ENCODE measurements at places on chromosomes 16 and 17. TPM values are rescaled to one million over a fixed set of nuclear protein-coding genes. Genes with fewer than 3 reads are reported as not detected.

DNA sequence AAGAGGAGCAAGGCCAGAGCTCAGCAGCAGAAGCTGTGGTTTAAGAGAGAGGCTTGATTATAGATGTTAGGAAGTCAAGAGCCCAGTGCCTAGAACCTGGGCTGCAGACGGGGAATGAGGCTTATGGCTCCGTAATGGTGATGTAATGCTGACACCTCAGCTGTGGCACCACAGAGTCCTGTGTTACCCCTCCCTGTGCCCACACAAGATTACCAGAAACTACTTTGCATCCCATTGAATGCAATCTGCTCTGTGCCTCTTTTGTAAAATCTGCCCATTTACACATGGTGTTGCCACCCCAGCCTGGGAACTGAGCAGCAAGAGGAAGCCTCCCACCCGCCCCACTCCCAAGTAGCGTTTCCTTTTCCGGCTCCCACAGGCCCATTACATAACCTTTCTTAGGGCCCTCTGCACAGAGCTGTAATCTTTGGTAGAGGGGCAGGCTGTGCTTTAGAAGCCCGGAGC lies 57.0 kb downstream of the PITPNC1 start:
- H3K36me3 ChIP-seq, result no peaks in the 10 kb centered on the region
- DNase-seq, result no peak
- H3K27ac ChIP-seq, result no peak overlapping the region

GRCh38 chr17:42233994-42234393 lies 39.7 kb upstream of the GHDC start:
- DNase-seq, result no peak
- no peaks in the 10 kb centered on the region for H3K27me3 ChIP-seq
- no peak overlapping the region for H3K27ac ChIP-seq
- H3K36me3 ChIP-seq, result no peaks in the 10 kb centered on the region
- H3K4me1 ChIP-seq, result no peaks in the 10 kb centered on the region

DNA sequence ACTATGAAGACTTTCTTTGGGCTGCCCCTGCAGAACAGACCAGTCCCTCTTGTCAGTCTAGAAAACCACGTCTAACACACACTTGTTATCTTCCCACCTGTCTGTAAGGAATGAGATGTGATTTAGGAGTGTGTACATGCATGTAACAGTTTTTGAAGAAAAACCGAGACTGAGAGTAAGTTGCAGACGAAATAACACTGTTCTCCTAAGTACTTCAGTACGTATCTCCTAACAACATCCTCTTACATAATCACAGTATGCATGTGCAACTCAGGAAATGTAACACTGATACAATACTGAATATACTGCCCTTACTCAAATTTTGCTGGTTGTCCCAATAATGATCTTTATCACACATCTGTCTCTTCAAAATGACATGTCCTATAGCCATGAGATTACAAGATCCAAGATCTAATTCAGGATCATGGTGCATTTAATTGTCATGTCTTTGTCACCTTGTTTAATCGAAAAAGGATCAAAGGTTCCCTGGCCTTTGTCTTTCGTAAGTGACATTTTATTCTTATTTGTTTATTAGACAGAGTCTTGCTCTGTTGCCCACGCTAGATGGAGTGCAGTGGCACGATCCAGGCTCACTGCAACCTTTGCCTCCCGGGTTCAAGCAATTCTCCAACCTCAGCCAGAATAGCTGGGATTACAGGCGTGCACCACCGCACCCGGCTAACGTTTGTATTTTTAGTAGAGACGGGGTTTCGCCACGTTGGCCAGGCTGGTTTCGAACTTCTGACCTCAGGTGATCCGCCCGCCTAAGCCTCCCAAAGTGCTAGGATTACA lies 25.6 kb downstream of the CREBBP start:
- no peak overlapping the region for H3K4me3 ChIP-seq
- peaks cover 24% of the 10 kb centered on the region for H3K4me1 ChIP-seq
- no peak for DNase-seq
- H3K36me3 ChIP-seq, result no peaks in the 10 kb centered on the region
- no peak overlapping the region for H3K27ac ChIP-seq
- no peaks in the 10 kb centered on the region for H3K27me3 ChIP-seq

- H3K4me1 ChIP-seq, result no peaks in the 10 kb centered on the region
- no peak for DNase-seq
- no peak overlapping the region for H3K4me3 ChIP-seq
- no peak overlapping the region for H3K27ac ChIP-seq
Measured at GRCh38 chr17:31415004-31415454, 23.6 kb downstream of the RAB11FIP4 start.

DNA sequence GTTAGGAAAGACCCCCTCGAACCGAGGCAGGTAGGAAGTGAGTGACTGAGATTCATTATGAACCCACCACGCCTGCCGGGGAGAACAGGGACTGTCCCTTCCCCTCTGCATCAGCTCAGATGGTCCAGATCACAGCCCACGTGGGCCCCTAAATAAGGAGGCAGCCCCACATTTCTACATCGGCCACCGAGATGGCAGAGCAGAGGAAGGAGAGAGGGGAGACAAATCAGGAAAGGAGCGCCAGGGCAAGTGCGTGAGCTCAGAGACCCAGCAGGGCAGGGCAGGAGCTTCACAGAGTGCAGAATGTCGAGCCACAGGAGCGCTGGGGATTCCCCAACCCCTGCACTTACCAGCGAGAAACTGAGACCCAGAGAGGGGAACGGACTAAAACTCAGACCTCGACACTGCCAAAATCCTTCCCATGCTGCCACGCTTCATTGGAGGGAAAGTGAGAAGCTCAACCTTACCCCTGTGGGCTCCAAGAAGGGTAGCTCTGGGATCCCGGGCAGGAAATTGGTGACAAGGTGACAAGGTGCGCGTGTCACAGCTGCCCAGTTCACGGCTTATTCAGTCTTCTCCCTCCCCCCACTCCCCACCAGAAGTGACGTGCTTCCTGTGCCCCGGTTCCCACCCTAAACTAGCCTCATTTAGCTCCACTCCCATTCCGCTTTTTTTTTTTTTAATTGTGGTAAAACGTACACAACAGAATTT lies at the start of gene ICAM2:
Gene ICAM2, minus strand, starts transcription at position 578 of the 711 bp plus-strand sequence. CDS start 13,942 bp downstream, outside the sequence.
- H3K27me3 ChIP-seq, result no peaks in the 10 kb centered on the region
- peak within 1 kb of the TSS; percentile 30 for H3K4me3 ChIP-seq
- peak; percentile 67 for DNase-seq
- H3K27ac ChIP-seq, result peak within 1 kb of the TSS; percentile 73
- no peaks in the 10 kb centered on the region for H3K4me1 ChIP-seq

GRCh38 chr17:75910699-75911098 lies 6.0 kb upstream of the MRPL38 start:
- peak overlapping the region; percentile 81 for H3K27ac ChIP-seq
- H3K36me3 ChIP-seq, result no peaks in the 10 kb centered on the region
- peaks cover 4% of the 10 kb centered on the region for H3K4me1 ChIP-seq
- DNase-seq, result no peak

DNA sequence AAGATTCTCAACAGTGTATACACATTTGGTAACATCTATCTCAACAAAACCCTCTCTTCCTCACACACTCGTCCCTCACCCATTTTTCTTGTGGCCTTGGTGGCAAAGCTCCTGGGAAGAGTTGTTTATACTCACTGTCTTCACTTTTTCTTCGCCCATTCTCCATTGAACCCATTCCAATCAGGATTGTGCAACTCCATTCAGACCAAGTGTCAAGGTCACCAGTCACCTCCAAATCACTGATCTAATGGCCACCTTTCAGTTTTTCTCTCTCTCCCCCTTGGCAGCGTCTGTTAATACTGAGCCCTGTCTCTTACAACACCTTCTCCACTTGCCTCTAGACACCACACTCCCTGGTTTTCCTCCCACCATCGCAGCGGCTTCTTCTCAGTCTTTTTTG lies 8.6 kb upstream of the SLC13A5 start:
- H3K4me3 ChIP-seq, result no peak overlapping the region
- DNase-seq, result no peak
- H3K27ac ChIP-seq, result no peak overlapping the region
- H3K4me1 ChIP-seq, result no peaks in the 10 kb centered on the region

GRCh38 chr17:58756246-58757161 lies 850 bp downstream of the PPM1E start:
- peak overlapping the region; percentile 50 for H3K4me3 ChIP-seq
- no peaks in the 10 kb centered on the region for H3K4me1 ChIP-seq
- no peak for DNase-seq
- H3K27me3 ChIP-seq, result no peaks in the 10 kb centered on the region
- no peak overlapping the region for H3K27ac ChIP-seq

DNA sequence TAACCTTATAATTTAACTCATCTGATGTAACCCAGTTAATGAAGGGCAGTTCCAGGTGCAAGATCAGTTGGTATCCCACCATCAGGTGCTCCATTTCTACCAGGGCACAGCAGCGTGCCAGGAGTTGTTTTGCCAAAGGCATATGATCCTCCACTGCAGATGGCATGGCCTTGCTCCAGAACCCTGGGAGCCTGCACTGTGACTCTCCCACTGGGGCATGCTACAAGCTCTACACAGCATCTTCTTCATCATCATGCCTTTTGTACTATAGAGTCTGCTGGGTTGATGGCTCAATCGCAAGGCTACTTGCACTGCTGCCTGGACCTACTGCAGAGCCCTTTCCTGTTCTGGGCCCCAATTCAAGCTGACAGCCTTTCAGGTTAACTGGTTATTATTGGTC lies 11.3 kb upstream of the MAPT start:
- H3K36me3 ChIP-seq, result no peaks in the 10 kb centered on the region
- no peak overlapping the region for H3K27ac ChIP-seq
- H3K4me1 ChIP-seq, result no peaks in the 10 kb centered on the region
- no peak for DNase-seq

GRCh38 chr16:14491861-14492529 lies 138.1 kb downstream of the PARN start:
- H3K36me3 ChIP-seq, result no peaks in the 10 kb centered on the region
- no peak for DNase-seq
- H3K27me3 ChIP-seq, result no peaks in the 10 kb centered on the region
- no peak overlapping the region for H3K4me3 ChIP-seq
- no peak overlapping the region for H3K27ac ChIP-seq

DNA sequence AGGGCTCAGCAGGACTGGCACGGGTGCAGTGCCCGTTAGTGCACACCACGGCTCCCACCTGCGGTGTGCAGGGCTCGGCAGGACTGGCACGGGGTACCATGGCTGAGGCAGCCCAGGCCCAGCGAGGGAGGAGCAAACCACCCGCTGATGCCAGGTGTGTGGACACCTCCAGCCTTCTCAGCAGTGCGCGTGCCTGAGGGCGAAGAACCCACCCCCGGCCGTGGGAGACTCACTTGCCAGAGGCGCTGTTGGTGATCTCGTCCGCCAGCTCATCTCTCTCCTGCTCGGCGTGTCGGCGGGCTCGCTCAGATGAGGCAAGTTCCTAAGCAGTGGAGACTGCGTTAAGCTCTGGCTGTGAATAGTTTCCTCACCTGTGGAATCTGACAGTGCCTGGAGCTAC lies 45.4 kb downstream of the NDEL1 start:
- no peak overlapping the region for H3K4me3 ChIP-seq
- peaks cover 9% of the 10 kb centered on the region for H3K4me1 ChIP-seq
- DNase-seq, result no peak
- no peaks in the 10 kb centered on the region for H3K27me3 ChIP-seq
- no peak overlapping the region for H3K27ac ChIP-seq

GRCh38 chr17:39965017-39965699 lies 2.4 kb downstream of the GSDMA start:
- no peak overlapping the region for H3K4me3 ChIP-seq
- H3K27me3 ChIP-seq, result no peaks in the 10 kb centered on the region
- H3K27ac ChIP-seq, result no peak overlapping the region
- DNase-seq, result no peak
- H3K36me3 ChIP-seq, result no peaks in the 10 kb centered on the region

DNA sequence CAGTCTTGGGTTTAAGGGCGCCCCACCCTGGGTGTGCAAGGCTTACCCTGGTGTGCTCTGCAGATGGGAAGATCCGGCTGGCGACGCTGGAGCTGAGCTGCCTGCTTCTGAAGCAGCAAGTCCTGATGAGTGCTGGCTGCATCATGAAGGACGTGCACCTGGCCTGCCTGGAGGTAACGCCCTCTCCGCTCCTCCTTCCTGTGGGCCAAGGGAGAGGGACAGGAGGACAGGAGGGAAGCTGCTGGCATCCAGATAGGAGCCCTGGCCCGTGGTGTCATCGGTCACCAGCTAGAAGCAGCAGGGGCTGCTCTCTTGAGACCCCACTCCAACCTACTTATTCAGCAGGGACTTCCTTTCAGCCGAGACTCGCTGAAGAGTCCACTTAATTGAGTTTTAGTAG lies 97.8 kb downstream of the CLEC16A start:
- H3K4me3 ChIP-seq, result no peak overlapping the region
- H3K27me3 ChIP-seq, result no peaks in the 10 kb centered on the region
- H3K27ac ChIP-seq, result no peak overlapping the region
- DNase-seq, result peak; percentile 9
- H3K36me3 ChIP-seq, result no peaks in the 10 kb centered on the region
- H3K4me1 ChIP-seq, result peaks cover 7% of the 10 kb centered on the region

GRCh38 chr16:56910654-56911539 lies 21.0 kb upstream of the HERPUD1 start:
- no peaks in the 10 kb centered on the region for H3K27me3 ChIP-seq
- H3K4me3 ChIP-seq, result no peak overlapping the region
- DNase-seq, result no peak

The PFAS gene
- total RNA-seq, result 40.6 TPM

The OTOP2 gene
- total RNA-seq, result 0.46 TPM

The RECQL5 gene
- 2.6 TPM for total RNA-seq

The ACAP1 gene
- 0.29 TPM for total RNA-seq

All from uterus (tissue), 4 donors.